ENCODE measurements at places on chromosomes 12 and 14.

DNA sequence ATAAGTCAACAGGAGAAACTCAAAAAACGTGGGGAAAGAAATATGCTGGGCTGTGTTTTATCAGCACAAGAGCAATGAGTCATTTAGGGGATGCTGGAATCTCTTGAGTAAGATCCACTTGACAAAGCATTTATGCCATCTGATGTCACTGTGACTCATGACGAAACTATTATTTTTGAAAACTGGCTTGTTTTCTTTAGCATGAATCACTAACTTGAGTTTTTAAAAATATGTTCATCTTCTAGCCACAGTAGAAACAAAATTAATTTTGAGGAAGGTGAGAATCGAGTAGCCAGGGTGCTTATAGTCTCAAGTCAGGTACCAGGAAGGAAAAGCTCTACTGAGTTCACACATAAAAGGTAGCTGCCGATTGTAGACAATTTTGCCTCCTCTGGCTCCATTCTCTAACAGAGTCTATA lies 456.2 kb upstream of the MGAT4C start:
- no peak for DNase-seq

DNA sequence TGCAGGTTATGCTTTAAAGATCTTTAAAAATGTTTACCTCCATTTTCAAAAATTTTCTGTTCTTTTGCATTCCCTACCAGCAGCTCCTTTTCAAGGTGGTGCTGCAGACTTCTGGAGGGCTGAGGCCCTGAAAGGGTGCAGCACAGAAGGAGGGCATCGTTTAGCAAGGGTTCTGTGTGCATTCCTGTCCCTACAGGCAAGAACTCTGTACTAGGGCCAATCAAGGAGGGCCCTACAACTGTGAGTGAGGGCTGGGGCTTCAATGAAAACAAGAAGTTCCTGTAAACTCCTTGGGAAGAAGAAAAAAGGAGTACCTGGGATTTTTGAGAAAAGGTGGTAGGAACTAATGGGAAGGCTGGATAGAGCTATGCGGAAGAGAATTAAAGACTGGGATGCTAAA lies 50.7 kb upstream of the CSRP2 start:
- DNase-seq: no peak

GRCh38 chr12:84805474-84805858 lies 107.1 kb downstream of the SLC6A15 start:
- DNase-seq: no peak

GRCh38 chr12:117388951-117389446 lies 27.6 kb upstream of the NOS1 start:
- no peak for DNase-seq

DNA sequence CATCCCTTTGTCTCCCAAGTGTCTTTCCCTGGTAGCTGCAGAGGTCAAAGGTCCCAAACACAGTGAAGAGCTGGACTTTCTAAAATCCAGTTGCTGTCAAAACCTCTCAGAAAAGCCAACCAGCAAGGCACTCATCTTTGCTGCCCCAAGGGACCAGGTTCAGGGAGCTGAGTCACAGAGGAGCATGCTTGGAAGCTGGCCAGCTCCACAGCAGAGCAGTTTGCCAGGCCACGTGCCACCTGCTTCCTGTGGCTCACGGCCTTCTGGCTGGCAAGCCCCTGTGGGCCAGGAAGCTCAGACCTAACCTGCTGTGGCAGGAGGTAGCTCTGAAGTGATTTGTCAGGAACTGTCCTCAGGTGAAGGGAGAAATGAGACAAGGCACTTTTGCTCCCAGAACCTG lies 3.6 kb downstream of the ISCU start:
- no peak for DNase-seq

- DNase-seq: no peak
Observed at GRCh38 chr12:3241621-3242020, 164.4 kb downstream of the TSPAN9 start.

- no peak for DNase-seq
Observed at GRCh38 chr12:122437656-122438121, 15.2 kb upstream of the CLIP1 start.

- DNase-seq: no peak
Observed at GRCh38 chr14:56247495-56248200, 129.4 kb downstream of the PELI2 start.

GRCh38 chr12:82675246-82675645 lies 11.5 kb upstream of the TMTC2 start:
- no peak for DNase-seq

DNA sequence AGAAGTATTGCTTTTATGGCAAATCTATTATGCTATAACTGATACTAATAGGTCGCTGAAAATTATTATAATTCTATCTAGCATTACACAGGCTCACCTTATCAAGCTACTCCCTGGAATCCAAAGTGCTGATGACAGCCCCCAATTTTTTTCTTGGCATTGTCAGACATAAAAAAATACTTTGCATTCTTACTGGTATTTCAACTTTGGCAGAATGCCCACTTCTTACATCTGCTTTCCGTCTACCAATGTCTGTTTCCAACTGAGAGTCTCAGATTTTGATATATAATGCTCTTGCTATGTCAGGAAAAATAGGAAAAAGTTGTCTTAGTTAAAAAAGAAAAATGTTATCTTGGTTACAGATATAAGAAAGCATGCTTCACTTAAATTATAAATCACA lies 615.4 kb downstream of the C12orf50 start:
- DNase-seq: no peak

DNA sequence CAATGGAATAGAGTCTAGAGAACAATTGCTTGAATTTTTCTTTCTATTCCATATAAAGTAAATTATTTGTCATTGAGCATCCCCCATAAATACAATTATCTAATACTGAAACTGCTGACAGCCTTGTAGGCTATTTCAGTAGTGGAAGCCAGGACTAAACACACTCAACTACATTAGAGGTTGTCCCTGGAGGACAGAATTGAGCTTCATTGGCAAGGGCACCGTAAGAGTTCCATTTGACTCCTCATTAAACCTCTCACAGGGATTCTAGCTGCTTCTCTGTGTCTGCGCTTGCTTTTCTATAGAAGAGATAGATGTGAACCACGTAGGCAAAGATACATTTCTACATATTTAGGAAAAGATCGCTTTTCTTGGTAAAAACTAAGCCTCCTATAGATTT lies 3.5 kb upstream of the PTPRO start:
- no peak for DNase-seq

GRCh38 chr14:55416866-55417265 lies 5.2 kb upstream of the ATG14 start:
- no peak for DNase-seq

GRCh38 chr12:88325076-88325815 lies 183.1 kb downstream of the TMTC3 start:
- DNase-seq: no peak

DNA sequence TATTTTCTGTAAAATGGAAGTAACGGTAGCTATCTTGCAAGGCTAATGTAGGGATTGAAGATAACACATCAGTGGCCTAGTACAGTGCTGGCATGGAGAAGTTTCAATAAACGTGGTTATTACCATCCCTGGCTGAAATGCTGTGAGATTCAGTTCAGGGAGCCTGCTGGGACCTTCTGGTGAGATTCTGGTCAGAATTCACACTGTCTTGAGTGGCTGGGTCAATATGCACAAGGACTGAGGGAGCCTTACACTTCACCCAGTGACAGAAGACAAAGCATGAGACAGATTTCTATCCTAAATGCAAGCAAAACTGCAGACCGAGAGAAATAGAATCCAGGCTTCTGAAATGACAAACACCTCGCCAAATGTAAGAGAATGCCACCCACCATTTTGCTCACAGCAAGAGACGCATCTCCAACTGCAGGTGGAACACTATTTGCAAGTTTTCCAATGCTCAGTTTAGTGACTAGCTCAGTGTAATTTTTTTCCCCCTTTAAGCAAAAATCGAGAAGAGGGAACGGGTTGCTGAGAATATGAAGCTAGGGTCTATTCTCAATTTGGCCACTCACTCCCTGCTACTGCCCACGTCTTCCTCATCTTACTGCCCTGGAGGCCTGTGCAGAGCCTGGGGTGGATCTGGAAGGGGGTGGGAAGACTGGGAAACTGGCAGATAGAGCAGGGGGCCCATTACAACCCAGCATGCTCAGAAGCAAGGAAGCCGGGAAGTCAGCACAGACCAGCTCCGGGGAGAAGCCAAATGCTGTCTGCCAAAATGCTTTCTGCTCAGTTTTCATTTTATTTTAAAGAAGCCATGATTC lies 201.3 kb downstream of the TTC7B start:
- no peak for DNase-seq

- no peak for DNase-seq
Observed at GRCh38 chr12:121764808-121765207, 28.7 kb downstream of the RHOF start.

DNA sequence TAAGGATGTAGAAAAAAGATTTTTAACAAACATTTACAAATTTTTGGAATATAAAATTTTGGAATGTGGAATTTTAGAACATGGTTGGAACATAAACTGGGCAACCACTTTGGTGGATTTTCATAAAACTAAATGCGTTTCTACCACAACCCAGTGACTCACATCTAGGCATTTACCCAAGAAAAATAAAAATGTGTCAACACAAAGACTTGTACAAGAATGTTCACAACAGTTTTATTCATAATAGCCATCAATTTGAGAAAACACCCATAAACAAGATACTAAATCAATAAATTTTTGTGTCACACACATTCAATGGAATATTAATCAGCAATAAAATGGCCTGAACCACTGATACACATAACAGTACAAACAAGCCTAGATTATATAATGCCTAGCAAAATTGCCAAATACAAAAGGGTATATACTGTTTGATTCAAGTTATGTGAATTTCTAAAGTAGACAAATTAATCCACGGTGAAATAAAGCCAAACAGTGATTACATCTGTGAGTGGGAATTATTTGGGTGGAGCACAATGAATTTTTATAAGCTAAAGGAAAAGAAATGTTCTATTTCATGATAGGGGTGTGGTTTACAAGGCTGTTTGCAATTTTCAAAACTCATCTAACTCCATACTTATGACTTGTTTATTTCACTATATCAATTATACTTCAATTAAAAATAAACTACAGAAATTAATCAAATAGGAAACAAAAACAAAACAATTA lies 415.2 kb upstream of the OR4E1 start:
- no peak for DNase-seq

- no peak for DNase-seq
Observed at GRCh38 chr12:109949089-109949488, 47.1 kb downstream of the GIT2 start.

DNA sequence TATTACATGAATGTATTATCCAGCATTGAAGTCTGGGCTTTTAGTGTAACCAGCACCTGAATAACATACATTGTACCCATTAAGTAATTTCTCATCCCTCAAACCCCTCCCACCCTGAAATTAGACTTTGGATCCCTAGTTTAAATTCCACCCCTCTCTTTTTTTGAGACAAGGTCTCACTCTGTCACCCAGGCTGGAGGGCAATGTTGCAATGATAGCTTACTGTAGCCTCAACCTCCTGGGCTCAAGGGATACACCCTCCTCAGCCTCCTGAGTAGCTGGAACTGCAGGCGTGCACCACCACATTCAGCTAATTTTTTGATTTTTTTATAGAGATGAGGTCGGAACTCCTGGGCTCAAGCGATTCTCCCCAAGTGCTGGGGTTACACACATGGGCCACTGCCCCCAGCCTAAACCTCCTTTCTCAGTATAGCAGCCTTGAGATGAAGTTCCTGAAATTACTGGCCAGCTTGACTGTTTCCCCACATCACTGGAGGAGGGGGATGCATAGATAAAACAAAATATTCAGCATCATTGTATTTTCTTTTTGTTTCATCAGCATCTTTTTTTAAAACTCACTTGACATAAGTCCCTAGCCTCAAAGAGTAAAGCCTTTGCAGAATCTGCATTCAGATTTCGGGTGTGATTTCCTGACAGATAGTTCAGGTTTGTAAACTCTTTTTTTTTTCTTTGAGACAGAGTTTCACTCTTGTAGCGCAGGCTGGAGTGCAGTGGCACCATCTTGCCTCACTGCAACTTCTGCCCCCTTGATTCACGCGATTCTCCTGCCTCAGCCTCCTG lies 7.0 kb downstream of the PTPN11 start:
- no peak for DNase-seq

GRCh38 chr12:100427078-100427477 lies 46.6 kb upstream of the NR1H4 start:
- no peak for DNase-seq

- DNase-seq: no peak
Observed at GRCh38 chr12:64667793-64668192, 57.5 kb downstream of the RASSF3 start.

DNA sequence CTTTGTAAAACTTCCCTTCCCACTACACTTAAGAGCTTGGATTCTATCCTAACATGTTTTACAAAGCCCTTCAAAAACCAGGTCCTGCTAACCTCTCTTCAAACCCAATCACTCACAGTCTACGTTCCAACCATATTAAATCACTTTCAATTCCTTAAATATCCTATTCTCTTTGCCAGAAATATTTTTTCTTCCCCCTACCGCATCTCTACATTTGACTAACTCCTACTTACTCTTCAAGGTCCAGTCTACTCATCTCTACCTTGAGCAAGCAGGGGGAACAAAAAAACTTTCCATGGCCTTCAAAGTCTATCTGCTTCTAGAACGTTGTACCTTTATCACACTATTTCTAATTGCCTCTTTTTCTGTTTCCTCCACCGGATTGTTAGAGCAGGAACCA lies 6.1 kb downstream of the ERGIC2 start:
- DNase-seq: no peak

DNA sequence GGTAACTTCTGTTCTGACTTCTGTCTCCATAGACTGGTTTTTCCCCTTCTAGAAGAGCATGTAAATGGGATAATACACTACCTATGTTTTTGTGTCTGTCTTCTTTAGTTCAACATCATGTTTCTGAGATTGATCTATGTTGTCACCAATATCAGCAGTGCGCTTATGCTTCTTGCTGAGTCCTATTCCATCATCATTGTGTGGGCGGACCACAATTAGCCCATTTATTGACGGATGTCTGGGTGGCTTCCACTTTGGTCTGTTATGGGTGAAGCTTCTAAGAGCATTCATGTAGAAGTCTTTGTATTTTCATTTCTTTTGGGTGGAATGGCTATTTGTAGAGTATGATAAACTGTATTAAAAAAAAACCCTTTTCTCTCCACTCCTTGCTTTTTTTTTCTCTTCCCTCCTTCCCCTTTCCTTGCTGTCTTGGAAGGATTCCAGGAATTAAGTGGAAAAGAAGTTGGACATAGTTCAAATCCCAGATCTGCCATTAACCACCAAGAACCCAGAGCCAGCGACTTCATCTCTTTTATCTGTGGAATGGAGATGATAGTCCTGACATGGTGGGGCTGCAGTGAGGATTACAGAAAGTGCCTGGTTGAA lies 7.0 kb upstream of the SERPINA1 start:
- DNase-seq: no peak
